ENCODE measurements at places on chromosomes 1 and 21. TPM values are rescaled to one million over a fixed set of nuclear protein-coding genes. Genes with fewer than 3 reads are reported as not detected.
A peak's percentile ranks its signal among the peaks of the same experiment; 100 is the strongest.

- H3K36me3 ChIP-seq: peaks cover 49% of the 10 kb centered on the region
- no peak for DNase-seq
- no peaks in the 10 kb centered on the region for H3K4me1 ChIP-seq
- H3K27ac ChIP-seq: no peak overlapping the region
These were observed 26.4 kb upstream of the VPS13D start for GRCh38 chr1:12203216-12204007.

- H3K36me3 ChIP-seq: no peaks in the 10 kb centered on the region
- no peaks in the 10 kb centered on the region for H3K27me3 ChIP-seq
- H3K4me3 ChIP-seq: no peak overlapping the region
- DNase-seq: no peak
- no peaks in the 10 kb centered on the region for H3K4me1 ChIP-seq
- no peak overlapping the region for H3K27ac ChIP-seq
These were observed 2.1 kb upstream of the TMCO2 start for GRCh38 chr1:40245686-40246085.

DNA sequence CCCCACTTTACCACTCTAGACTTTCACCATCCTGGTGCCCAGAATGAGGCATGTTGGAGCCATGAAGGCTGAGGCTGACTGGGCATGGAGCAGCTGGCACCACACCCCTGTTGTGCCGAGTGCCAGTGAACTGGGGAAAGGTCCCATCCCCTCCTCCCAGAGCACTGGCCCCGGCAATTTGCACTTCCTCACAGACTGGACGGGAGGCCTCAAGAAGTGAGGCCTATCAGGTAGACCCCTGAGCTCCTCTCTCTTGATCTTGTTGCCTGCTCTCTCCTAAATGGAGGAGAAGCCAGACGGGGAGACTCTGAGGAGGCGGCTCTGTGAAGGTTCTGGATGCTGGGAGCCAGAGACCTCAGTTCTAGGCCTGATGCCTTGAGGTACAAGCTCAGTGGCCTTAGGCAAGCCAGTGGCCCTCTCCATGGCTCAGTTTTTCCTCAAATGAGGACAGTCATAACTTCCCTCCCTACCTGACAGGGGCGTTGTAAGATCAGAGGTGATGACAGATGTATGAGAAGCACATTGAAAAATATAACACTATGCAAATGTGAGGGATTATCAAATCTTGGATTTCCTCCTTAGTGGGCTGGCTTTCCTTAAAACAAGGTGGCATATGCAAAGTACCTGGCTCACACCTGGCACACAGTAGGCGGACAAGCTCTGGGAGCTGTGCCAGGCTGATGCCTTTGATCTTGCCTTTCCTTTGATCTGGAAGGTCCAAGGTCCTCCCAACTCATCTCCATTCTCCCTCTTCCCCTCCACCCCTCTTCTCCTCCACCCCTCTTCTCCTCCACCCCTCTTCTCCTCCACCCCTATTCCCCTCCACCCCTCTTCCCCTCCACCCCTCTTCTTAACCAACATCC is 6.7 kb downstream of the GRHL3 start:
- H3K27ac ChIP-seq: no peak overlapping the region
- no peaks in the 10 kb centered on the region for H3K36me3 ChIP-seq
- peaks cover 10% of the 10 kb centered on the region for H3K4me1 ChIP-seq
- no peaks in the 10 kb centered on the region for H3K27me3 ChIP-seq
- DNase-seq: no peak

- H3K4me1 ChIP-seq: peaks cover 14% of the 10 kb centered on the region
- no peaks in the 10 kb centered on the region for H3K27me3 ChIP-seq
- no peaks in the 10 kb centered on the region for H3K36me3 ChIP-seq
- no peak overlapping the region for H3K27ac ChIP-seq
- no peak overlapping the region for H3K4me3 ChIP-seq
These were observed 40.1 kb downstream of the LAMC1 start for GRCh38 chr1:183063349-183063748.

GRCh38 chr1:71650119-71650518 is 569.3 kb upstream of the ZRANB2 start:
- H3K4me1 ChIP-seq: no peaks in the 10 kb centered on the region
- no peaks in the 10 kb centered on the region for H3K27me3 ChIP-seq
- H3K27ac ChIP-seq: no peak overlapping the region
- no peaks in the 10 kb centered on the region for H3K36me3 ChIP-seq
- no peak for DNase-seq

DNA sequence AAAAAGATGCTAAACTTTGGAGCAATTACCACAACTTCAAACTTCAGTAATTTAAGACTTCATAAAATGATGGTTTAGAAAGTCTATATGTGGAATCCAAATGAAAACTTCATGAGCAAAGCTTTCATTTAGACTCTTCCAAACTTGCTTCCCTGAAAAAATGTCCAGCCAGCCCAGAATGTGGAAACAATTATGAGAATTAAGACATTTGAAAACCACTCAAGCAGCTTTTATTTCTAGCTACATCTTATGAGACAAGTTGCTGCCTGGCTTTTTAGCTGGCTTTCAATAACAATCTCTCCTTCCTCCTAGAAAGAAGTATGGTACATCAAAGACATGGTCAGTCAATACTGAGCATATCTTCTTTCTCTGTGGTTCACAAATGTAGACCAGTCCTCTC is 21.8 kb downstream of the LPAR3 start:
- H3K27me3 ChIP-seq: no peaks in the 10 kb centered on the region
- no peak overlapping the region for H3K4me3 ChIP-seq
- no peaks in the 10 kb centered on the region for H3K4me1 ChIP-seq
- no peaks in the 10 kb centered on the region for H3K36me3 ChIP-seq

GRCh38 chr21:44454747-44455523 is at the start of gene LRRC3:
LRRC3 (plus strand) TSS chr21:44455510; CDS start chr21:44456645, 1,135 bp downstream.
- H3K27me3 ChIP-seq: no peaks in the 10 kb centered on the region
- no peaks in the 10 kb centered on the region for H3K36me3 ChIP-seq
- no peak within 1 kb of the TSS for H3K27ac ChIP-seq
- peak within 1 kb of the TSS; percentile 73 for H3K4me3 ChIP-seq
- peaks cover 12% of the 10 kb centered on the region for H3K4me1 ChIP-seq

- H3K36me3 ChIP-seq: no peaks in the 10 kb centered on the region
- no peaks in the 10 kb centered on the region for H3K27me3 ChIP-seq
- no peak overlapping the region for H3K27ac ChIP-seq
- no peak overlapping the region for H3K4me3 ChIP-seq
- H3K4me1 ChIP-seq: no peaks in the 10 kb centered on the region
These were observed 91.7 kb downstream of the OMA1 start for GRCh38 chr1:58454807-58455206.

- no peak overlapping the region for H3K27ac ChIP-seq
- no peaks in the 10 kb centered on the region for H3K27me3 ChIP-seq
- no peak overlapping the region for H3K4me3 ChIP-seq
- no peaks in the 10 kb centered on the region for H3K4me1 ChIP-seq
- no peak for DNase-seq
- H3K36me3 ChIP-seq: no peaks in the 10 kb centered on the region
These were observed 91.6 kb downstream of the KIF26B start for GRCh38 chr1:245246433-245246832.

DNA sequence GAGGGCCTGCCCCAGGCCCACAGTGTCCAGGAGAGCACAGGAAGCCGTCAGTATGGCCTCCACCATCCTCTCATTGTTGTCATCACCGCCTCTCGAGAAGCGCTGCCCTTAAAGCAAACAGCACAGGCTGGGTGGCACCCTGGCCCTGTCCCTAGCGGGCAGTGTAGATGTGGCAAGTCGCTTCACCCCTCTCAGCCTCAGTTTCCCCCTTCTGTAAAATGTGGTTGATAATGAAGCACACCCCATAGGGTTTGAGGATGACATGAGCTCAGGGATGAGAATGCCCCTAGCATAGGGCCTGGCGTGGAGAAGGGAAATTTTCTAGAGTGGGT is 13.4 kb downstream of the PLA2G2F start:
- H3K36me3 ChIP-seq: no peaks in the 10 kb centered on the region
- no peak overlapping the region for H3K4me3 ChIP-seq
- no peak for DNase-seq
- H3K27me3 ChIP-seq: no peaks in the 10 kb centered on the region
- H3K27ac ChIP-seq: peak overlapping the region; percentile 78
- peaks cover 18% of the 10 kb centered on the region for H3K4me1 ChIP-seq

- no peak for DNase-seq
- no peaks in the 10 kb centered on the region for H3K27me3 ChIP-seq
- no peaks in the 10 kb centered on the region for H3K4me1 ChIP-seq
- H3K27ac ChIP-seq: no peak overlapping the region
These were observed 224.7 kb upstream of the GJB5 start for GRCh38 chr1:34529935-34530859.

GRCh38 chr1:206982216-206982615 is 12.0 kb upstream of the FCAMR start:
- H3K27ac ChIP-seq: no peak overlapping the region
- no peak for DNase-seq
- H3K36me3 ChIP-seq: no peaks in the 10 kb centered on the region
- no peak overlapping the region for H3K4me3 ChIP-seq
- H3K4me1 ChIP-seq: peaks cover 11% of the 10 kb centered on the region

GRCh38 chr1:17338706-17339493 is 30.9 kb downstream of the PADI4 start:
- H3K36me3 ChIP-seq: no peaks in the 10 kb centered on the region
- H3K27ac ChIP-seq: no peak overlapping the region
- no peak for DNase-seq
- no peaks in the 10 kb centered on the region for H3K27me3 ChIP-seq

DNA sequence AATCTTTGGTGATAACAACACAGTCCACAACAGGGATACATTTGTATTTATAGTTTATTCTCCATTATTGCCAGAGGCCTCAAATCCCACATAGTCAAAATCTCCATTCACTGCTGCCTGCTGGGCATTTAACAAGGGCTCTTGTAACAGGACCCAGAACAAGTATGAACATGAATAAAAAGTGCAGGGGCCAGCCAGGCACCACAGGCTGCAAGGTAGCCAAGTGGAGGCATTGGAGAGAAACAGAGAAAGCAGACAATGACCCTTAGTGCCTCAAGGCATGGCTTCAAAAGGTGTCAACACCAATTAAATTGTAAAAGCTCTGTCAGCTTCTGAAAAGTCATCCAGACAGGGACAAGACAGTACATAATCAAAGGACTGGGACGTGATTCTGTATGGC is 116.8 kb downstream of the ATP6V1G3 start:
- no peak overlapping the region for H3K4me3 ChIP-seq
- H3K27ac ChIP-seq: no peak overlapping the region
- no peaks in the 10 kb centered on the region for H3K36me3 ChIP-seq
- no peaks in the 10 kb centered on the region for H3K27me3 ChIP-seq
- no peaks in the 10 kb centered on the region for H3K4me1 ChIP-seq
- DNase-seq: no peak

DNA sequence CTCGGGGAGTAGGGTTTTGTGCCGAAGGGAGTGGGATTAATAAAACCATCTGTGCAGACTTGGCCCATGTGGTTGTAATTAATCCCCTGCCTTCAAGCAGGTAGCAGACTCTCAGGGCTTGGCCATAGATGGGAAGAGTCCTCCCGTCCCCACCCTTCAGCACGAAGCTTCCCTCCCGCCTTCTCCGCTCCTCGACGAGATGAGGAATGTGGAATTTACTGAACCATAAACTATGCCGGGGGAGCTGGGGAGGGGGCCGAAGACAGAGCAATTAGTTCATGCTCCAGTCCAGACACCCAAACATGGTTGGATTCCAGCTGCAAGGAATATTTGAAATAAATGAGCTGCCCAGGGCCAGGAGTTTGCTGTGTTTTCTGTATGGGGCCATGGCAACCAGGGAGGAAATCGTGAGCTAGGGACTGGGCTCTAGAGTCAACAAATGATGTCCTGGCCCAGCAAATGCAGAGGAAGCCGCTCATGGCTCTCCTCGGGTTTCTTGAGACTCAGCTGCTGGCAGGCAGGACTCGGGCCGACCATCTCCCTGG is 78.8 kb downstream of the SPSB1 start:
- H3K4me3 ChIP-seq: no peak overlapping the region
- peaks cover 21% of the 10 kb centered on the region for H3K36me3 ChIP-seq
- H3K4me1 ChIP-seq: peaks cover 20% of the 10 kb centered on the region
- no peaks in the 10 kb centered on the region for H3K27me3 ChIP-seq
- H3K27ac ChIP-seq: peak overlapping the region; percentile 35
- DNase-seq: no peak

DNA sequence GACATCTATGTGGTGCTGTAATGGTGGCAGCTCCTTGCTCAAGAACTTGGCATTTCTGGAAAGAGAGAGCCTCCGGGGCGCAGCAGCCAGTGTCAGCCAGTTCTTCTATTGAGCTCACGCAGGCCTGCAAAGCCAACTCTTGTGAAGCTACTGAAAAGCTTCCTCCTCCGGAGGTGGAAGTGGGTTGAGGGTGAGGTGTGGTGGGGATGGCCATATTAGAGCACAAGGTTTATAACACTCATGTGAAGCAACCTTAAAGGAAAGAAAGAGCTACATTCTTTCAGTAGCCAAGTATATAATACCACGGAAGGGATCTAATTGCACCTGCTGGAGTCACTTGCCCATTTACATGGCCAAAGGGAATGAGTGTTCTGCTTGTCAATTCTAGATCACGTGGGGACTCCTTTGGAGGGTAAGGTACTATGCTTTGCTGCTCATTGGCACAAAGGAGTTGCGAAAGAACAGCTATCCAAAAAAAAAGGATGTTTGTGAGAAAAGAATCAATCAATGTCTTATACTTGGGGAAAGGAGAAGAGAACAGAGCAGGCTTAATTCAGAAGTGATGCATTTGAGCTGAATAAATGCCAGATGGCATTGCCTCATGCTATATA is 18.3 kb upstream of the MAP10 start:
- H3K36me3 ChIP-seq: no peaks in the 10 kb centered on the region
- H3K27me3 ChIP-seq: no peaks in the 10 kb centered on the region
- no peak overlapping the region for H3K27ac ChIP-seq
- H3K4me1 ChIP-seq: no peaks in the 10 kb centered on the region

DNA sequence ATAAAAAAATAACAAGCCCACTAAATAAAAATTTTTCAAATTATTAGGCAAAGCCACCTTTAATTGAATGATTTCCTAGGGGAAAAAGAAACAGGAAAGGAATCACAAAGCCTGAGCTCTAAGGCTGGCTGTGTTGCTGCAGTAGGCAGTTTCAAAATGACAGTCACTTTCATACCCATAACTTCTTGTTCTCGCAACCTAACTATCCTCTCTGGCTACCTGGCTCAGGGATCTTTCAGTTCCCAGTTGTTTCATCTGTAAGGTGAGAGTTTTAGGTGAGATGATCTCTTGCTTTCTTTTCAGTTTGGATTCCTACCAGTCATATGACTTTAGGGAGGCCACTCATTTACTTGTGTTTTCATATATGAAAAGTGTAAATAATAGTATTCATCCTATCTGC is 226.1 kb downstream of the ASTN1 start:
- no peaks in the 10 kb centered on the region for H3K4me1 ChIP-seq
- H3K36me3 ChIP-seq: no peaks in the 10 kb centered on the region
- H3K4me3 ChIP-seq: no peak overlapping the region
- H3K27ac ChIP-seq: no peak overlapping the region

GRCh38 chr1:169102567-169102966 is 3.9 kb upstream of the ATP1B1 start:
- peaks cover 21% of the 10 kb centered on the region for H3K4me1 ChIP-seq
- H3K27ac ChIP-seq: peak overlapping the region; percentile 77
- no peak overlapping the region for H3K4me3 ChIP-seq
- H3K36me3 ChIP-seq: no peaks in the 10 kb centered on the region
- peak; percentile 68 for DNase-seq
- no peaks in the 10 kb centered on the region for H3K27me3 ChIP-seq

GRCh38 chr1:217875229-217875628 is 244.1 kb downstream of the SPATA17 start:
- no peak overlapping the region for H3K27ac ChIP-seq
- no peaks in the 10 kb centered on the region for H3K4me1 ChIP-seq

LINGO4 gene
- total RNA-seq: 0.89 TPM

FCRL6 gene
- total RNA-seq: 3.0 TPM

C1orf94 gene
- not detected for total RNA-seq

OVAAL gene
- not detected for total RNA-seq

GRIK3 gene
- total RNA-seq: not detected

CFHR2 gene
- total RNA-seq: not detected

CRNN gene
- not detected for total RNA-seq

TGFB2 gene
- 8.2 TPM for total RNA-seq

CLCA1 gene
- not detected for total RNA-seq

LZIC gene
- 17.8 TPM for total RNA-seq

C1QA gene
- 842 TPM for total RNA-seq

KIF2C gene
- 1.5 TPM for total RNA-seq
